T-helper 2 cell treated with Interferon-gamma antibody and Interleukin-4, amounts not matched to agents 5 μg/mL and 100 μg/mL, for 36 hours (primary cell): ENCODE measurements at places on chromosomes 7 and 10.

- H3K36me3 ChIP-seq: no peaks in the 10 kb centered on the region
- H3K27me3 ChIP-seq: no peaks in the 10 kb centered on the region
- no peak for DNase-seq
These were observed 70.1 kb upstream of the CABCOCO1 start for GRCh38 chr10:61592581-61592980.

DNA sequence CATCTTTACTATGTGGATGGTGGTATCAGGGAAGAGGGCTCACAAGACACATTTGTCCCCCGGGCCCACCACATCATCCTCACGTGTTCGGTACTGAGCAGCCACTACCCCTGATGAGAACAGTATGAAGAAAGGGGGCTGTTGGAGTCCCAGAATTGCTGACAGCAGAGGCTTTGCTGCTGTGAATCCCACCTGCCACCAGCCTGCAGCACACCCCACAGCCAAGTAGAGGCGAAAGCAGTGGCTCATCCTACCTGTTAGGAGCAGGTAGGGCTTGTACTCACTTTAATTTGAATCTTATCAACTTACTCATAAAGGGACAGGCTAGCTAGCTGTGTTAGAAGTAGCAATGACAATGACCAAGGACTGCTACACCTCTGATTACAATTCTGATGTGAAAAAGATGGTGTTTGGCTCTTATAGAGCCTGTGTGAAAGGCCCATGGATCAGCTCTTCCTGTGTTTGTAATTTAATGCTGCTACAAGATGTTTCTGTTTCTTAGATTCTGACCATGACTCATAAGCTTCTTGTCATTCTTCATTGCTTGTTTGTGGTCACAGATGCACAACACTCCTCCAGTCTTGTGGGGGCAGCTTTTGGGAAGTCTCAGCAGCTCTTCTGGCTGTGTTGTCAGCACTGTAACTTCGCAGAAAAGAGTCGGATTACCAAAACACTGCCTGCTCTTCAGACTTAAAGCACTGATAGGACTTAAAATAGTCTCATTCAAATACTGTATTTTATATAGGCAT is 9.1 kb upstream of the CSGALNACT2 start:
- peak overlapping the region; percentile 51 for H3K4me3 ChIP-seq
- H3K36me3 ChIP-seq: no peaks in the 10 kb centered on the region
- H3K27ac ChIP-seq: peak overlapping the region; percentile 74
- H3K4me1 ChIP-seq: peaks cover 41% of the 10 kb centered on the region
- DNase-seq: peak; percentile 60
- no peaks in the 10 kb centered on the region for H3K27me3 ChIP-seq

DNA sequence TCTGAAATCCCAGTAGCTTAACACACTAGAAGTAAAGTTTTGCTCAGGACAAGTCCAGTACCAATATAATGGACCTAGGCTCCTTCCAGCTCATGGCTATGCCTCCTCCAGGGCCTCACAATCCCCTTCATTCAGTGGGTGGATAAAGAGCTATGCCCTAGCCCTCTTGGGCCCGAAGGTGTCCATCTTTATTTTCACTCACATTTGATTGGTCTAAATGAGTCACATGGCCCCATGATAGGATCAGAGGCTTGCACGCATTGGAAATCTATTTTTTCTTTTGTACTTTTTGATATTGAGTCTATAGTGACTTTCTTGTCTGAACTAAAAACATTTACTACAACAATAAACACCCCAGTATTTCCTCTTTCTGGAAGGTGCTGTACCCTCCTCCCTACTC is 202.6 kb upstream of the CTBP2 start:
- H3K27ac ChIP-seq: no peak overlapping the region
- no peak for DNase-seq
- H3K27me3 ChIP-seq: no peaks in the 10 kb centered on the region
- no peak overlapping the region for H3K4me3 ChIP-seq
- H3K4me1 ChIP-seq: no peaks in the 10 kb centered on the region
- no peaks in the 10 kb centered on the region for H3K36me3 ChIP-seq

GRCh38 chr7:82443547-82444219 is at the start of gene CACNA2D1:
Gene CACNA2D1, minus strand, starts transcription at chr7:82443777.
- DNase-seq: no peak
- H3K27me3 ChIP-seq: peaks cover 44% of the 10 kb centered on the region
- H3K4me1 ChIP-seq: no peaks in the 10 kb centered on the region
- H3K36me3 ChIP-seq: no peaks in the 10 kb centered on the region

GRCh38 chr7:10239695-10240345 is 733.9 kb upstream of the PHF14 start:
- no peaks in the 10 kb centered on the region for H3K27me3 ChIP-seq
- DNase-seq: no peak
- H3K4me3 ChIP-seq: no peak overlapping the region
- H3K36me3 ChIP-seq: no peaks in the 10 kb centered on the region
- no peak overlapping the region for H3K27ac ChIP-seq

DNA sequence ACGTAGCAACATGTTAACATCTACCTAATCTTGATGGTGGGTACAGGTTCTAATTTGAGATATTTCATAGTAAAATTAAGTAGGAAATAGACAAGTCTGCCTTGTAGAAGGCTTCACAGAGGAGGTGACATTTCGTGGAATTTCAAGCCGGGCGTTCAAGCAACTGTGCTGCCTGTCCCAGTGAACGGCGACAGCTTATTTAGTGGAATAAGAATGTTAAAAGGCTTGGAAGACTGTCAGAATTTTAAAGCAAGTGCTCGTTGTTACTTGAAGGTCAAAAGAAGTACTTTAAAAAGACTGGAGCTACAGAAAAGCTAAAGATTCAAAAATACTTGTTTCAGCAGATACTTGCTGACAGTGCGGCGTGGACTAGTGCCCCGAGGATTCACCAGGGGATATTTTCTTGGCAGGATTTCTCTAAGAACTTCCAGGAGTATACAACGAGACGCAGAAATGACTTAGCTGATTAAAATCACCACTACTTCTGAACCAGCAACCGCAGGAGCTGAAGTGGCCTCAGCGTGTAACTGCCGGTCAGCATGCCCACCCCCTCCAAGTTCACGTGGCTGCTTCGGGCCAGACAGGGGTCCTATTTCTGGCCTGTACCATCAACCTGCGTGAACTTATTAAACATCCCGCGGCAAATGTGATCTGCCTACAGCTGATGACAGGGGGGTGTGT is 46.5 kb downstream of the CTBP2 start:
- H3K27ac ChIP-seq: no peak overlapping the region
- H3K4me1 ChIP-seq: no peaks in the 10 kb centered on the region
- H3K4me3 ChIP-seq: no peak overlapping the region
- DNase-seq: no peak
- H3K36me3 ChIP-seq: no peaks in the 10 kb centered on the region

GRCh38 chr10:80509403-80510161 is 28.1 kb upstream of the SH2D4B start:
- no peak overlapping the region for H3K27ac ChIP-seq
- H3K27me3 ChIP-seq: no peaks in the 10 kb centered on the region
- peaks cover 21% of the 10 kb centered on the region for H3K4me1 ChIP-seq
- H3K4me3 ChIP-seq: no peak overlapping the region

GRCh38 chr10:66277481-66277880 is 648.4 kb upstream of the LRRTM3 start:
- H3K4me3 ChIP-seq: no peak overlapping the region
- no peaks in the 10 kb centered on the region for H3K4me1 ChIP-seq
- DNase-seq: no peak
- no peaks in the 10 kb centered on the region for H3K36me3 ChIP-seq

DNA sequence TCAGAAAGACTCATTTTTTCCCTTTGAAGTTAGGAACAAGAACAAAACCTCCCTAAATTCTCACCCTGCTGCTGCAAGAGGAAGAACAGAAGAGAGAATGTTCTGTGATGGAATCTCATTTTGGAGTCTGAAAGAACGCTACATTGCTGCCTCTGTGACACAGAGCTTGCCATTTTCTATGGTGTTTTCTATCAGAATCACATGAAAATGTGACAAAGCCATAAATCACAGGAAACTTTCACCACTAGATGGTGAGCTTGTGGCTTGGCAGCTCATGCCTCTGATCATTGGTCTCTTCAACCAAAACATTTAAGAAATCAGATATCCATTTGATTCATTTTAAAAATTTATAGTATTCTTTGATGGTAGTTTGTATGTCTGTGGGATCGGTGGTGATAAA is 82.9 kb downstream of the CADPS2 start:
- H3K27ac ChIP-seq: no peak overlapping the region
- H3K36me3 ChIP-seq: no peaks in the 10 kb centered on the region
- no peak overlapping the region for H3K4me3 ChIP-seq

- no peak overlapping the region for H3K4me3 ChIP-seq
- H3K27me3 ChIP-seq: no peaks in the 10 kb centered on the region
- H3K27ac ChIP-seq: no peak overlapping the region
- H3K4me1 ChIP-seq: no peaks in the 10 kb centered on the region
- DNase-seq: no peak
These were observed 29.5 kb downstream of the MIOS start for GRCh38 chr7:7596176-7596575.

- H3K4me1 ChIP-seq: peaks cover 19% of the 10 kb centered on the region
- no peak for DNase-seq
- no peak overlapping the region for H3K27ac ChIP-seq
- H3K4me3 ChIP-seq: peak overlapping the region; percentile 46
- peaks cover 10% of the 10 kb centered on the region for H3K27me3 ChIP-seq
These were observed 21.0 kb upstream of the TSPAN33 start for GRCh38 chr7:129123510-129123857.

DNA sequence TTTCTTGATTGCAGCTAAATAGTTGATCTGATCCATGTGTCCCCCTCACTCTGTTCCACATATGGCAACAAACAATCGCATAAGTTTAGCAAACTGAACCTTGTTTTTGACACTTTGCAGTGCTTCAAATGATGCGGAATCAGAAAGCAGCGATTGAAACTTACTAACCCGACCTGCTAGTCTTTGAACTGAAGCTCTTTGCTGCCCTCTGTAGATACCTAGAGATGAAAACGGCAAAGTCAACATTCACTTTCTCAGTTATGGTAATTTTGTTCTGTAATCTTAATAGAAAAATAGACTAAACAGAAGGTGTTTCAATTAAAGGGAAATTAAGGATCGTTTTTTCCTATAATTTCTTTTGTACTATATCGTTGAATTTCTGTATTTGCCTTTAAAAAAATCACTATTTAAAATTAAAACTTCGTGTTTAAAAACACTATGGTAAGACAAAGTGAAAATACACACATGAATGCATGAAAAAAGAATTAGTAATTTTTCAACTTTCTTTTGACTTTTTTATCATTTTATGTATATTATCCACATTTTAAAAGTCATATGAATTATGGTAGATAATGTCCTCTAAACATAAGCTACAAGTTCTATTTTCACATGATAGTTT is 276.5 kb downstream of the MAGI2 start:
- no peaks in the 10 kb centered on the region for H3K4me1 ChIP-seq
- H3K36me3 ChIP-seq: no peaks in the 10 kb centered on the region
- H3K27me3 ChIP-seq: no peaks in the 10 kb centered on the region
- no peak overlapping the region for H3K4me3 ChIP-seq
- no peak for DNase-seq

DNA sequence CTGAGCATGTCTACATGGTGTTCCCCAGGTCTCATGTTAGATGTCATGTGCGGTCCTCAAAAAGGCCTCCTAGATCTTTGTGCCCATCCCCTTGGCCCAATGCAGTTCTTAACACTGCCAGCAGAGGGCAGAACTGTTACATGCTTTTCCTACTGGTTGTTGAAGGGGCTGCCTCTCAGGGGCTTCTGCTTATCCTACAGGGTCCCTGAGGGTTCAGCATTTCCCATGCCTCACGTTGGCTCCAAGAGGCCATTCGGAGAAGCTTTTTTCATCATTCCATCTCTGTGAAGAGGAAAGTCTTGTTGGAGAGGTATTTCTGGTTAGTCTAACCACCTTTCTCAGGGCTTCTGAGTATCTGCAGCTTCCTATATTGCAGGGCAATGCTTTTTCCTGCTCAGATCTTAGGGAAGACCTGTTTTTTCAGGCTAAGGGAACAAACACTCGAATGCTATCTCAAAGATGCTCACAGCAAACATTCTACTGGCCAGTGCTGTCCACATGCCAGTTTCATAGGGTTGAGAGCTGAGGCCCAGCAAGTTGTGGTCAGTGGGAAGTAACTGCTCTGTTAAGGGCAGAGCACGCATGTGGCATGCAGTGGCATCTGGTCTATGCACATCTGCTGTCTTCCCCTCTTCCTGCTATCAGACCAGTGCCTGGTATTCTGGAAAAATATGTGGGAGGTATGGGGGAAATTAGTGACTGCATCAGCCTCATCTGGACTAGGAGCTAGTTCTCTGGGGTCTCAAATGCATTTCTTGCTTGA is 31.5 kb downstream of the MBL2 start:
- H3K4me1 ChIP-seq: no peaks in the 10 kb centered on the region
- H3K27me3 ChIP-seq: no peaks in the 10 kb centered on the region
- peak; percentile 13 for DNase-seq
- H3K36me3 ChIP-seq: no peaks in the 10 kb centered on the region
- no peak overlapping the region for H3K4me3 ChIP-seq
- no peak overlapping the region for H3K27ac ChIP-seq

DNA sequence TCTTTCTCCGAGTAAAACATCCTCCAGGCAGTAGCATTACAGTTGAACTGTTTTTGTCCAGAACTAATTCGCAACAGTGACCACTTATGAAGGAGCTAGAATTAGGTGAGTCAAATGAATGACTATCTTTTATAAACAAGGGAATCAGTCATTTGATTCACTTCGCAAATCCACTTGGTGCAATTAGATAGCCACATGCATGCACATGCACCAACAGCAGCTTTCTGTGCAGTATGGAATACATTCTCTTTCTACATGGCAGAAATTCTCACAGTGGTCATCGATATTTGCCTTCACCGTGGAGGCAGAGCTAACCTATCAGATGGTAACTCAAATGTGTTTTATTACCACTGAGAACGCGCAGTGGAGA is 118.8 kb downstream of the CDK6 start:
- peak overlapping the region; percentile 97 for H3K27ac ChIP-seq
- peaks cover 57% of the 10 kb centered on the region for H3K36me3 ChIP-seq
- no peak for DNase-seq
- peaks cover 56% of the 10 kb centered on the region for H3K4me1 ChIP-seq

DNA sequence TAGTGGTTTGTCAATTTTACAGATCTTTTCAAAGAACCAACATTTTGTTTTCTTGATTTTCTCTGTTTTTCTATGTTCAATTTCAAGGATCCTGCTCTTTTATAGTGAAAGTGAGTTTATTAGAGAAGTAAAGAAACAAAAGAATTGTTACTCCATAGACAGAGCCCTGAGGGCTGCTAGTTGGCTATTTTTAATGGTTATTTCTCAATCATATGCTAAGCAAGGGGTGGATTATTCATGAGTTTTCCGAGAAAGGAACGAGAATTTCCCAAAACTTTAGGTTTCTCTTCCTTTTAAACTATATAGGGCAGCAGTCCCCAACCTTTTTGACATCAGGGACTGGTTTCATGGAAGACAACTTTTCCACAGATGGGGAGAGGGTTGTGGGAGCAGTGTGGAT is 165.0 kb downstream of the CCSER2 start:
- no peak overlapping the region for H3K4me3 ChIP-seq
- no peaks in the 10 kb centered on the region for H3K27me3 ChIP-seq
- no peak overlapping the region for H3K27ac ChIP-seq
- DNase-seq: no peak
- peaks cover 15% of the 10 kb centered on the region for H3K36me3 ChIP-seq

GRCh38 chr7:21886396-21886795 is 59.3 kb downstream of the CDCA7L start:
- no peaks in the 10 kb centered on the region for H3K36me3 ChIP-seq
- H3K27me3 ChIP-seq: no peaks in the 10 kb centered on the region
- H3K4me3 ChIP-seq: no peak overlapping the region

GRCh38 chr7:149854611-149855360 is 16.6 kb downstream of the ZNF862 start:
- peaks cover 20% of the 10 kb centered on the region for H3K4me1 ChIP-seq
- H3K27ac ChIP-seq: no peak overlapping the region
- no peak for DNase-seq
- no peaks in the 10 kb centered on the region for H3K27me3 ChIP-seq

- no peaks in the 10 kb centered on the region for H3K4me1 ChIP-seq
- H3K36me3 ChIP-seq: no peaks in the 10 kb centered on the region
- H3K27ac ChIP-seq: no peak overlapping the region
- no peak overlapping the region for H3K4me3 ChIP-seq
- DNase-seq: no peak
- H3K27me3 ChIP-seq: no peaks in the 10 kb centered on the region
These were observed 321.6 kb upstream of the LRRTM3 start for GRCh38 chr10:66604195-66604594.
